ENCODE measurements at places on chromosomes 4 and X.

- no peak for DNase-seq
Observed at GRCh38 chrX:8190341-8190830, 19.3 kb upstream of the VCX2 start.

DNA sequence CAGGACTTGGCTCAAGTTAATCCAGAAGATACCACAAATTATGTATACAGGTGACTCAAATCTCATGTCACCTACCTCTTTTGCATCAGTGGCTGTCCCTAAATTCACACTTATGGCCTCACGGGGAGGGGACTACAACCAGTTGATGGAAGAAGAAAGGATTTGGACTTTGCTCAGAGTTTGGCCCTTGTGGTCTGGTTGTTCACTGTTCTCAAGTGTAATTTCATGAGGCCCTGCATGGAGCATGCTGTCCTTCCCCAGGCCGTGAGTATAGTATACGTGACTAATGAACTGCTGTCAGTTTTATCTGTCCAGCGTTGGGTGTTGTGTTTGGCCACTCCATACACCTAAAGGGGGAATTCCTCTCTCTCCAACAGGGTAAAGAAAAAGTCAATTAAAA is 27.5 kb upstream of the LSM6 start:
- no peak for DNase-seq

DNA sequence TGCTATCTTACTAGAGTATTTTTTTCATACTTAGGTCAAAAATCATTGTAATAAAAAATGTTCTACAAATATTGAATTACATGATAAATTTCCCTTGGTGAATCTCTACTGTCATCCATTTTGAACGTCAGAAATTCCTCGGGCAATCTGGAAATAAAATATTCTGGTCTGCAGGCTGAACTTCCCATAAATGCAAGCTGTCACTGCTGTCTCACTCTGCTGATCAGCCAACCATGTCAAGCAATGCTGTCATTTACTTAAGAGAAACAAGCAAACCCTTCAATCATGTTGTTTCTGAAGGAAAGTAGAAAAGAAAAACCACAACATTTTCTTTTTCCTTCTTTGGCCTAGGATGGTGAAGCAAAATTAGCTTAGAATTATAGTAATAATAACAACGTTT is 514.2 kb upstream of the GALNT7 start:
- DNase-seq: no peak

DNA sequence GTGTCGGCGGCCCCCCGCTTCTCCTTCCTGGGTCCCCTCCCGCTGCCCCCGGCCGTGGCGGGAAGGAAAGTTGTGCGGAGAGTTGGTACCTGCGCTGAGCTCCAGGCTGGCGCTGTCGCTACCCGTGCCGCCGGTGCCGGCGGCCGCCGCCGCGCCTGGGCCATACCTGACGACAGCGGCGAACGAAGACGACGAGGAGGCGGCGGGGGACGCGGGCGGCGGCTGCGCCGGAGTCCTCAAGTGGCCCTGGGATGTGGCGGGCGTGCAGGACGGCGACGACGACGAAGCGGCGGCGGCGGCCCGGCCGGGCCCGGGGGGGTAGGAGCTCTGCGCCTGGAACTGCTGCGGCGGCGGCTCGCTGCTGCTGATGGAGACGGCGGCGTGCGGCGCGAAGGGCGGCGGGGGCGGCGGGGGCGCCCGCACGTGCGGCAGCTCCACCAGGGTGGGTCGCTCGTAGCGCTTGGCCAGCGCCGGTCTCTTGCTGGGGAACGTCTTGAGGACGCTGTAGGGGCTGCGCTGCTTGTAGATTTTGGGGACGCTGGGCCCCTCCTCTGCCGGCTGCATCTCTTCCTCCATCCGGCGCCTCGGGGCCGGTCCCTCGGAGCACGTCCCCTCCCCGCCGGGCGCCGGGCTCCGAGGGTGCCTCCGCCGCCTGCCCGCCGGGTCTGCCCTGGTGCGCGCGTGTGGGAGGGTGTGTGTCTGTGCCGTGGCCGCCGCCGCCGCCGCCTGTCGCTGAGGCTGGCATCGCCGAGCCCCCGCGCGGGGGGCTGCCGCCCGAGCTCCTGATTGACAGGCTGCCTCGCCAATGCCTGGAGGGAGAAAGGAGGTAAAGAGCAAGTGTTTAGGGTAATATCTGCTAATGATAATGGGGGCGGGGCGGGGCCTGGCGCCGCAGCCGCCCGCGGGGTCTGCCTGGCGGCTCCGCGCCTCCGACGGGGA is 618 bp downstream of the BEND4 start:
- peak; percentile 97 for DNase-seq

- no peak for DNase-seq
Observed at GRCh38 chr4:105808750-105809041, 86.6 kb upstream of the NPNT start.

DNA sequence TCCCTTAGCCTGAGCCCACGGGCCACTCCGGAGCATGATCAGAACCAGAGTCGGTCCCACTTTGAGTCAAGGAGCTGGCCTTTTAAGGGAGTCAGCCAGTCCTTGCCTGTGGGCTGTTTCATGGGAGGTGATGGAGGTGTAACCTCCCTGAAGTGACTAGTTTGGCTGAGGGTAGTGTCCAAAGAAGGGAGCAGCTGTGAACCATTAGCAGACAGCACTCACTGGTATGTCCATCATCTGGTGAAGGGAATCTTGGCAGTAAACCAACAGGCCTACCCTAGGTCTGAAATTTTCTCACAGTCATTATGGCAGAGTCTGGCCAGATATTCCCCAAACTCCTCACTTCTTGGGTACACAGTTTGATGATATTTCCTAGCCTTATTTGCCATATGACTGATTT is 12.3 kb upstream of the REPS2 start:
- no peak for DNase-seq

- DNase-seq: peak; percentile 39
Observed at GRCh38 chrX:46758163-46758955, 559 bp downstream of the SLC9A7 start.

DNA sequence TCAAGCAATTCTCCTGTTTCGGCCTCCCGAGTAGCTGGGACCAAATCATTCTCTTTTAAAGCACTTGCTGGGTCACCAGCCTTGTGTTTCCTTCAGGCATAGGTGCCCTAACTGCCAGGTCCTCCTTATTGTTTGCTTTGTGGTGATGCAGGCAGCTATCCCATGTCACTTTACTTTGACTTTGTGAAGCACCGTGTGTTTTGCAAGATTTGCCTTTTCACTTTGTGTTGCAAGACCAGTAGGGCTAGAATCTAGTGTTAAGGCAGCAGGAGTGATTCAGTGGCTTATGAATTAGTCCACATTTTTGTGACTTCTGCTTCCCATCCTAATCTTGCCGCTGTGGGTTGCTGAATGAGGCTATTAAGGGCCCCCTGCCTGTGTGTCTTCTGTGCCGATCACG is 20.2 kb downstream of the SYAP1 start:
- no peak for DNase-seq

GRCh38 chr4:82797405-82798111 is 1.0 kb downstream of the SCD5 start:
- peak; percentile 77 for DNase-seq

DNA sequence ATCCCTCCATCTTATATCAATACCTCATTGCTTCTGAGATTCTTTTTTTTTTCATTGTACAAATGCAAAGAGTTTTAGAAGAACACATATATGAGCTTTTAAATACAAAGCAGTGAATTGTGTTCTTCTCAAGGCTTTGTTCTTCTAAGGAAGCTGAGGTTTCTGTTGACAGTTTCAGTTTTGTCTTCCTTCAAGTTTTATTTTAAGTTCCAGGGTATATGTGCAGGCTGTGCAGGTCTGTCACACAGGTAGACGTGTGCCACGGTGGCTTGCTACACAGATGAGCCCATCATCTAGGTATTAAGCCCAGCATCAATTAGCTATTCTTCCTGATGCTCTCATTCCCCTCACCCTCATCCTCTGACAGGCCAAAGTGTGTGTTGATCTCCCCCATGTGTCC is 201.2 kb upstream of the DIPK2B start:
- no peak for DNase-seq

GRCh38 chr4:127737295-127737694 is 7.1 kb downstream of the SLC25A31 start:
- no peak for DNase-seq

DNA sequence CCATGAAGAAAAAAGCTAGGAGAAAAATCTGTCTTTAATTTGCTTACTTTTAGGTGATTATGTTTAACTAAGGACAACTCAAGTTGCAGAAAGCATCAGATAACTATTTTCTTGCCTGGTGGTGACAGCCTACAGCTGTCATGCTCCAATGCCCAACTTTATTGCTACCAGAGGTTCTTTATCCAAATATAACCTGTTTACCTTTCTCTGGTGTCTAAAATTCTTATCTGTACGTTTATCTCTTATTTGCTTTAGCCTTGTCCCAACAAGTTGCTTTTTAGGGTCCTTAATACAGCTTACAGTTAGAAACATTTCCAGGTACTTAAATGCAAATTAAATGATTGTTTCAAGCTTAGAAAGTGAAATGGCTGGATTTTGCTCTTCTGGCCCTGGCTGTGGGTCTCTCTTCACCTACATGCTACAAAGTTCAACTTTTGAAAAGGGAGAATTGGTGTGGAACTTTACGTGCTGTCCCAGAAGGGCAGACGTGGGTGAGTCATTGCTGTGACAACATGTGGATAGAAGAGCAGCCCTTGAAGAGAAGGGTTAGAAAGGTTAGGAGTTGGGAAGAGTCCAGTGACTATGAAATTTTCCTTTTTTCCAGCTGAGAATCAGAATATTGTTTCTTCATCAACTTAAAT is 60.7 kb downstream of the HPGD start:
- DNase-seq: no peak

GRCh38 chrX:42414057-42414456 is 363.9 kb downstream of the PPP1R2C start:
- DNase-seq: no peak

DNA sequence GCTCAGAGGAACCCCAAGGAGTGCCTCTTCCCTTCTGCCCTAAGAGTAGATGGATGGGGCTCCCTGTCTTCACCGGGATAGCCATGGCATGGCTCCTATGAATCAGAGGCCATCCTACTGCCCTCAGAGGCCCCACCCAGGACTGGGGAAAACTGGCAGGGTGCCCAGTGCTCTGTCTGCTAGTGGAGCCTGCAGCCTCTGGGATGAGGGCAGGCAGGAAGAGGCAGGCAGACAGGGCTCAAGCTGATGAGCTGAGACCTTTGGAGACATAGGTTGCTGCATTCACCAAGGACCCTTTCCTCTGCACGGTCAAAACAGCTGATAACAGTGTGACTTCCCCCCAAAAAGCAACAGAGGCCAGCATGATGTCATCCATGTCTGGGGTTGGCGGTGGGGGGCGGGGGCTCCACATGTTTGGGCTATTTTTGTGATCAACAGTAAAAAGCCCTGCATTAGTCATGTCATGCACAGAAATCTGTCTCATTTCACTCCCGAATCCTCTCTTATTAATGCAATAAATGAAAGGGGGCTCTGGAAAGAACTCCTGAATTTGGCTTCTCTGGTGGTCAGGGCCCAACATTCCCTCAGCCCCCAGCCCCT is 207.6 kb upstream of the MAMLD1 start:
- DNase-seq: no peak

DNA sequence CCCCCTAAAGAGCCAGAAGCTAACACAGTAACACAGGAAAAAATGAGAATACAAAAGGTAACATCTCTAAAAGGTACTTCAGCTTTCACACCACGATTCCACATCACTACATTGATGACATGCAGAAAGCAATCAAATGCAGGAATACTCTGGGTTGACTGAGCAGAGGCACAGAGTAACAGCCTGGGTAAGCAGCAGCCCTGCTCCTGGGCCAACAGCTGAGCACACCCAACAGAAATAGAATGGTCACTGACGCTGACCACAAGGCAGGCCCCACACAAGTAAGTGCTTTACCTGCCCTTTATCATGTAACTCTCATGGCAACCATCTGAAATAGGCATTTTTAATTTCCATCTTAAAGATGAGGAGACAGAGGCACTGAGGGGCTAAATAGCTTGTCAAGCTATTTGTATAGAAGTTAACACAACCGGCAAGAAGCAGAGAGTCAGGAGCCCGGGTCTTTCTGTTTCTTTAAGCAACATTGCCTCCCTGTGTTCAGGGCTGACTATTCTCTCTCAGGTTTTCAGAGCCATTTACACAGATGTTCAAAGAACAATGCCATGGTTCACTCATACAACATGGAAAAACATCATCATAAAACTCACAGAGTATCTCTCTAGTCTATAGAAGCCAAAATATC is 168.9 kb downstream of the ZNF674 start:
- peak; percentile 22 for DNase-seq

GRCh38 chr4:13728761-13729160 is 101.2 kb upstream of the BOD1L1 start:
- DNase-seq: no peak

- DNase-seq: no peak
Observed at GRCh38 chr4:2789793-2790582, 2.9 kb upstream of the SH3BP2 start.

- DNase-seq: no peak
Observed at GRCh38 chr4:107740950-107741701, 21.1 kb upstream of the PAPSS1 start.

GRCh38 chr4:165505958-165506837 is 127.4 kb downstream of the CPE start:
- DNase-seq: no peak

DNA sequence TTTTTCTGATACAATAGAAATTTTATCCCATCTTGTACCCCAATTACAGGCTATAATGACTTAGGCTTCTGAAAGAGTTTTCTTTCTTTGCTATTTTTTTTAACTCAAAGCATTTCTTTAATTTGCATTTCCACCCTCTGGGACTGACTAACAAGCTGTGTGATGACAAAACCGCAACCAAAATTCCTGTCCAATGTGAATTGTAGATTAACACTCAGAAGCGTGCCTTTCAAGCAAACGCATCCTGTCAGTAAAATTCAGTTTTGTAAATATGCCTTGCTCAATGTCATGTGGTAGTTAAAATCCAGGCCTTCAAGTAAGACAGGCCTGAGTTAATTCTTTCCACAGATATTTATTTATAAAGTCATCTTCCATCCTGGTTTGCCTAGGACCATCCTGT is 50.3 kb downstream of the STK32B start:
- no peak for DNase-seq

DNA sequence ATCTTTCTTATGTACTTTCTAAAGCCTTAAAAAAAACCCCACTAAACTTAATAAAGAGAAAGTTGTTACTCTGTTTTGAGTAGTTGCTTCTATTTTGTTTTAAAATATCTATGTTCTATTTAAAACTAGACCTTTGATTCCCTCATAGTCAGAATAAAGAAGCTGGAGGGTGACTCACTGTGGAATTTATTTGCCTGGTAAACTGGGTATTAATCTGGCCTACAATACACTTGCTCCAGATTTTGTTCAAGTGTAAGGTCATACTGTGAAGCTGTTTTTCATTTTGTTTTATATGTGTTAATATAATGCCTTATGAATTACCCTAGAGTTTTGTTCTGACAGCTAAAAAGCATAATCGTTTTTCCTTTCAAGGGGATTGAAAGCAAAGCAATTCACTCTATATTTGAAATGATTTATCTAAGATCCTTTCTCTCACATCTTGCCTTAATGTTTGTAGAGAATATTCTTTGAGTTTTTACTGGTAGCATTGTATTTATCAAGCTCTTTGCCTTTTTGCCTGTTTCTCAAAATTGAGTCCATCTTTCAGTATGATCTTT is 277.4 kb upstream of the PITX2 start:
- DNase-seq: no peak

GRCh38 chrX:115988825-115989224 is 181.7 kb upstream of the AGTR2 start:
- DNase-seq: no peak

All from H7 (cell line).